Activated CD4-positive, alpha-beta T cell treated with anti-CD3 and anti-CD28 coated beads, Interleukin-2, amount 50 U/mL, for 16 hours (primary cell): ENCODE measurements at places on chromosomes 3 and 15.
A peak's percentile ranks its signal among the peaks of the same experiment; 100 is the strongest.

GRCh38 chr3:48088056-48088748, 72.0 kb upstream of the MAP4 start:
- DNase-seq: peak; percentile 16

GRCh38 chr15:59329570-59330350, 42.9 kb downstream of the MYO1E start:
- DNase-seq: no peak

DNA sequence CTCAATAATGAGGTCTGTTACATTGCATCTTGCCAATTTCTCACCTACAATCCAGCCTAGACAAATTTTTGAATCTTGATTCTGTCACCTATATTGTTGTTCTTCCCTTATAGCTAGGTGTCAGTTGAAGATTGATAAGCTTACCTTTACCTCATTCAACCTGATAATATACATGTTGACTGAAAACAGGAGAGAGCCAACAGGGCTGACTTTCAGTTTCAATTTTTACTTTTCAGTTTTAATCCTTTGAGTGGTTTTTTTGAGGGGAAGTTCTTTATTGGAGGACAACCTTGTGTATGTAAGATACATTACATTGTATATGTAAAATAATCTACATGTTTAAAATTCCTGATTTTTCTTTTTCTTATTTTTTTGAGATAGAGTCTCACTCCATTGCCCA, 5.8 kb downstream of the ATP13A5 start:
- peak; percentile 13 for DNase-seq

GRCh38 chr3:14598143-14598569, 53.4 kb upstream of the CCDC174 start:
- peak; percentile 51 for DNase-seq

- no peak for DNase-seq
These were observed 103.3 kb upstream of the SPRED1 start for GRCh38 chr15:38149315-38149714.

DNA sequence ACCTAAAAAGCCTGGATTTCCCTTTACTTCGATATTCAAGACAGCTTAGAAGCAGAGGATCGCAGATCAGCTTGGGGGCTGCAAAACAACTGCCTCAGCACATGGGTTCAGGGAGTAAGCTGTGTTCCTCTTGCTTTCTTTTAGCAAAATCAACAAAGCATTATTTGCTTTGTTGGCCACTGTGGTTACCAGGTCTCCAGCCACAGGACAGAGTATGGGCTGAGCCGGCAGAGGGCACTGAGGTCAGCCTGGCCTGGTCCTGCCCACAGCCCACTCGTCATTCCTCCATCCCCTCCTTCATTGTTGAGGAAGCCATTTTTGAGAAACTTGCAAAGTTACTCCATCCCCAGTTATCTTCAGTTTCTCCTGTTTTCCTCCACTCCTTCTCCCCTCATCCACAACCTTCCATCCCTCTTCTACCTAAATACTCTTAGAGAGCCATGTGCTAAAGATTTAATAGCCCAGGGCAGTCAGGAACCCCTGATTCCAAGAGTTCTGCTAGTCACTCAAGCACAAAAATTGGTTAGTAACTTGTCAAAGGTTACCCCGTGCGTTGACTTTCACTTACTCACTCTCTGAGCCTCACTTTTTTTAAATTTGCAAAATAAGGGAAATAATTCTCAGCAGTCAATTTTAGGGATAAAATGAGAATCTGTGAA, 60.0 kb upstream of the HES1 start:
- DNase-seq: no peak

DNA sequence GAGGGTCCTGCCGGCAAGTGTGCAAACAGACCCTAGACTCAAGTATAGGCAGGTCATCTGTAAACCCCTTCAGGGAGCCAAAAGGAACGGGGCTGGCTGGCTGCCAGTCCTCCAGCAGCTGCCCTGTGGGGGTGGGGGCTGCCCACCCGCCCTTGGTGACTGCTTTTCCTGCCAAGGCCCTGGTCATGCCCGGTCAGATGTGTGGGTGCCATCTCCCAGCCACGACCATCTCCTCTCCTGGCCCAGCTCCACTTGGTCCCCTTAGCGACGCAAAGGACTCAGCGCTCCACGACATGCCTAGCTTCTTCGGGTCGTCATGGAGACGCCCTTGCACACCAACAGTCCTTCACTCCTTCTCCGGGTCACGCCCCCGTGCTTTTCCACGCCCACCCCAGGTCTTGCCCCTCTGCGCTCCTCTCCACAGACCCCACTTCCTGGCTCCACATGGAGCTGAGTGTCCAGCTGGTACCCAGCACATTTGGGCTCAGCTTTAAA, 2.4 kb downstream of the MUC4 start:
- no peak for DNase-seq

GRCh38 chr3:108461661-108462111, 48.7 kb downstream of the MYH15 start:
- no peak for DNase-seq

GRCh38 chr15:47394286-47394809, 323.0 kb upstream of the SEMA6D start:
- DNase-seq: no peak

DNA sequence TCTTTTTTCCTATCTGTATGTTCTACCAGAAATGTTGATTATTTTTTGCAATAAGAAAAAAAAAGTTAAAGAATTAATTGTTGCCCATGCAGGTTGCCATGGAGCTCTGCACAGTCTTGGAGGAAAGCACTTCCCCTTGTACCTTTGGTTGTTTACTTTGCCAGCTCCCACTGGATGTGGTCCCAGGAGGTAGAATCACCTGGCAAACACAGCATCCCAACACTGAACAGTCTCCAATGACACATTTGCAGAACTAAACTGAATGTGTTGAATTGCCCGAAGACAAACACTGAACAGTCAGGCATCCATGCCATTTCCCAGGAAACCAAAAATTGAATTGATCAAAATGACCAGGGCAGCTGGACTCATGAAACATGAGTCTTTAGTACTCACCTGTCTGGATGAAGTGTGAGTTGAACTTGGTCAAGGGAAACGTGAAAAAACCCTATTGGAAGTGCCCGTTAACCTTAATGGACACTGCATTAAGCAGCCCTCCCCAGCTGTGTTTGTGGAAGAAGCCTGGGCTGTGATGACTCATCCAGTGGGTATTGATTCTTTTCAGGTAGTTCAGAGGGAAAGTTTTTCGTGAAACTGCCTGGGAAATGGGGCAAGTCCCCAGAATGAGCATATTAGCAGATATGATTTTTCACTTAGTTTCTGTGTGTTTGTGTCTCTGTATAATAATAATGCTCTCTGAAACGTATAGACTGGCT, 284.7 kb upstream of the STT3B start:
- DNase-seq: peak; percentile 62

DNA sequence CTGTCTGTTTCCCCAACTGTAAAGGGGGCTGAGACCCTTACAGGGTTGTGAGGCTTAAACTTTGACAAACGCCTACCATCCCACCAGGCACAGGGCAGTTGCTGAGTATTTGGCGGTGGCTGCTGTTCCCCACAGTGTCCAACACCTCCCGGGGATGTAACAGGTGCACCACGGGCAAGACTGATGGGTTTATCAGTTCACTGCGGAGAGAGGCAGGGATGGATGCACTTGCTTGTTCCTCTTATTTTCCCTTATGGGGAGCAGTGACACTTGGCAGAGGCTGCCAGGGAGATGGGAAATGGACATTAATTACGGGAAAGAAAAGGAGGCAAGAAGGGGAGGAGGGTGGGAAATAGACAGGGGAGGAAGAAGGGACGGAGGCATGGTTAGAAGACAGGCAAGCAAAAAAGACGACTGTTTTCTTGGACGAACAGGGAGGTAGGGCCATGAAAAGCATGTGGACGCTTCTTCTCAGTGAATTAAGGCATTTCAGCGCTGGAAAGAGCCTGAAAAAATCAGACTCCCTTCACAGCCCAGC, 16.6 kb upstream of the ADIPOQ start:
- no peak for DNase-seq

GRCh38 chr3:136733317-136733833, 18.8 kb downstream of the STAG1 start:
- DNase-seq: no peak

DNA sequence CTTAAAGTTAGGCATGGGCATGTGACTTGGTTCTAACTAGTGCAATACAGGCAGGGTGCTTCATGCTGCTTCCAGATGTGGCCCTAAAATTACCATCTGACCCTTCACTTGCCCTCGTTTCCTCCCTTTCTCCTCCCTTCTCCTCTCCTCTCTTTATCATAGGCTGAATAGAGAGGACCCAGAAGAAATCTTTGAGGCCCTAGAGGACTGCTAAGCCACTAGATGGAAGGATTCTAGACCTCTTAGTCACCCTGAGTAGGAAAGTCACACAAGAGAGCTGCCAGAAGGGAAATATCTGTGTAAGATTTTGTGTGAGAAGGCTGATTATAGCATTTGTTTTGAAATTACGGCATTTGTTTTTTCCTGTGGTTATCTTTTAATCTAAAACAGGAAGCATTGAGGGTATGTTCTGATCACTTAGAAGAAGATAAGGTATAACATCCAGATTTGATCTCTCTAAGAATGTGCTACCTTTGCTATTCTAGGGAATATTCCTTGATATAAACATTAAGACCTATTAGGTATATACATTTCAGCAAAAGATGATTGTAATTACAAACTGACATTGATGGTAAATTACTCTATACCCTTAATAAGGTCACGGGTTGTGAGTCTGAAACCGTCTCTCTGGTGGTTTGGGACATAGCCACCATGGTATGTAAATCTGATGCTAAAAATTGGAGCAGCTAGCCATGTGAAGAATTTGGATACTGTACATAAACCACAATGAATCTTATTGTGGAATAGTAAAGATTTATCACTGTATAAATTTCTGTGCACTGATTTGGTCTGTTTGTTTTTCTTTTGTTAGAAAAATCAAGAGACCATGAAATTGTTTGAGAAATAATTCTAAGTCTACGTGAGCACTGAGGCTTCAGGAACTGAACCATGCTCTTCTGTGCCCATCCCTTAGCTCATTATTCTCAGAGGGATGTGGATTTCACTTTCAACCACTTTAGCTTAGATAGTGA, 84.1 kb downstream of the TP63 start:
- peak; percentile 11 for DNase-seq

DNA sequence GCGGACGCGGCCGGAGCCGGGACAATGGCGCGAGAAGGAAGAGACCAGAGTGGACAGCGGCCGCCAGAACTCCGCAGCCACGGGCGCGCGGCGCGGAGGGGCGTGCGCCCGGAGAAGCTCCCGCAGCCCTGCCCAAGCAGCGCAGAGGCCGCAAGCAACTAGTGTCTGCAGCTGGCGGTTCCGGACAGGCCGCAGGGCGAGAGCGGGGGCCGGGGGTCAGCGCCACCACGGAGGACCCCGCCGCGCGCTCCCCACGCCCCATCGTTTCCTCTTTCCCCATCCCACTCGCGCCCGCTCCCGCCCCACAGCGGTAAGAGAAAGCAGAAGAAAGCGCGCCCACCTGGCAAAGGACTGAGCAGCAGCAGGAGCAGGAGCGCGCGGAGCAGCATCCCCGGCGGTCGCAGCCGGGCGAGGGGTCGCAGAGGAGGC, 440 bp downstream of the PRTG start:
- DNase-seq: no peak

DNA sequence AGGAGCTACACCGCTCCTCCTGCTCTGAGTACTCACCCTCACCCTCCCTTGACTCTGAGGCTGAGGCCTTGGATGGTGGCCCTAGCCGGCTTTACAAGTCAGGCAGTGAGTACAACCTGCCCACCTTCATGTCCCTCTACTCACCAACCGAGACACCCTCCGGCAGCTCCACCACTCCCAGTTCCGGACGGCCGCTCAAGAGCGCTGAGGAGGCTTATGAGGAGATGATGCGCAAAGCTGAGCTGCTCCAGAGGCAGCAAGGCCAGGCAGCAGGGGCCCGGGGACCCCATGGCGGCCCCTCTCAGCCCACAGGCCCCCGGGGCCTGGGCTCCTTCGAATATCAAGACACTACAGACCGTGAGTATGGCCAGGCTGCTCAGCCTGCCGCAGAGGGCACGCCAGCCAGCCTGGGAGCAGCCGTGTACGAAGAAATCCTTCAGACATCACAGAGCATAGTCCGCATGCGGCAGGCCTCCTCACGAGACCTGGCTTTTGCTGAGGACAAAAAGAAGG, 21.2 kb upstream of the APEH start:
- no peak for DNase-seq

DNA sequence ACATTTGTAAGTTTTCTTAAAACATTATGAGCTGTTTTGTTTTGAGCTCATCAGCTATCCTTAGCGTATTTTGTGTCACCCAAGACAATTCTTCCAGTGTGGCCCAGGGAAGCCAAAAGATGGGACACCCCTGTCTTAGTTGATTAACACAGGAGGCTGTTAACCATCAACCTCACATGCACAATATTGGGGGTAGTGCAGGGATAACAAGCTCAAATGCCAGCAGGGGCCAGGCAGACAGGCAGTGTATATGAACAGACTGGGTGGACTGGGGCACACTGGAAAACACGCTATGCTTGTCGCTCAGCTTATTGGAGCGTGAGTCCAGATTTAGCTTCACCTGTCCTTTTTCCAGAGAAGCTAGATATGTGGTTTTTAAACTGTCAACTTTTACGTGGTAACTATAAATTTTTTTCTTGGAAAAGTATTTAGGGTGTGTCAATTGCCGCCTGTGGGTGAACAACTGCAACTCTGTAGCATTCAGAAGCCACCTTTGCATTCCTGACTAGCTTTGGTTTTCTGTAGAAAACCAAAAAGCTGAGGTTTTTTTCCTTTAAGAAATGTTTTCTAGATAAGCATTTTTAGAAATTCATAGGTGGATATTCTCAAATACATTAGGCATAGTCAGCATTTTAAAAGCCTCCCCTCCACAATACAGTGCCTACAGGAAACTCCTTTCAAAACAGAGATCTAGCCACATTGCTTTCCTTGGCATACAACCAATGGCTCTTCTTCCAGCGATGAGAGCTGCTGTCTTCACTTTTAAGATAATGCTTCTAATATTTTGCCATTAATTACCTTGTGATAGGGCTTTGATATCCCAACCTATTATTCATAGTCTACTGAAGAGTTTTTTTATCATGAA, 14.6 kb downstream of the PSMD6 start:
- DNase-seq: no peak

DNA sequence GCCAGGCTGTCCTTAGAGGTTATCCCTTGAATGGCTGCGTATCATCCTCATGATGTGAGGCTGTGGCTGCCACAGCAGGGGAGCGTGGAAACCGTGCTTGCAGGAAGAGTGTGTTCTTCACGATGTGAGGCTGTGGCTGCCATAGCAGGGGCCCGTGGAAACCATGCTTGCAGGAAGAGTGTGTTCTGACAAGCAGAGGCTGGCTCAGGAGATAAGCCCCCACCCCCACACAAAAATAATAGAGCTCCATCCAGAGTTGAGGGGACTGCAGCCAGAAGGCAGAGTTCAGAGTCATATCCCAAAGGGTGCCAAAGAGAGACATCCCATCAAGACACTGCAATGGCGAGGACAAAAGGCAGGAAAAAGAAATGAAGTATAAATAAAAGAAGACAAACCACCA, 22.6 kb upstream of the BDH1 start:
- DNase-seq: no peak

DNA sequence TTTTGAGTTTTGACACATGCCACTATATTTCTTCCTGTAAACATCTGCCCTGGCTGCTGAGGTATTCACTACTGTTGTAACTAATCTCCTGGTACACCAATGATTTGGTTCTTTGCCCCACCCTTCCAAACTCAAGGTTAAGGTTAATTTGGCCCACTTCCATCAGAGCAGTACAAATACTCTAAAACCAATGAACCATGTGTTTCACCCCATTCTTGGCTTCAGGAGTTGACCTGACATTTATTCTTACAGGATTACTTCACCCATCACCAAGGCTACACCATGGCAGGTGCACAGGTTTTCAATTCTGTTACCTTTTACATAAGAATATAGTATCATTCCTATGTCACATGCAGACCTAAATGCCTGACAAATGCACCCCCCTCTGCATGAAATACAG, 1179.9 kb downstream of the ZPLD1 start:
- no peak for DNase-seq

GRCh38 chr3:30538791-30539190, 67.6 kb upstream of the TGFBR2 start:
- no peak for DNase-seq

GRCh38 chr3:170470063-170471016, 51.7 kb downstream of the CLDN11 start:
- no peak for DNase-seq
